Substantia nigra (tissue), 51 donors: ENCODE measurements at places on chromosomes 1 and 21.

- no peak for DNase-seq
These were observed 302.0 kb downstream of the SIPA1L2 start for GRCh38 chr1:232327899-232328298.

DNA sequence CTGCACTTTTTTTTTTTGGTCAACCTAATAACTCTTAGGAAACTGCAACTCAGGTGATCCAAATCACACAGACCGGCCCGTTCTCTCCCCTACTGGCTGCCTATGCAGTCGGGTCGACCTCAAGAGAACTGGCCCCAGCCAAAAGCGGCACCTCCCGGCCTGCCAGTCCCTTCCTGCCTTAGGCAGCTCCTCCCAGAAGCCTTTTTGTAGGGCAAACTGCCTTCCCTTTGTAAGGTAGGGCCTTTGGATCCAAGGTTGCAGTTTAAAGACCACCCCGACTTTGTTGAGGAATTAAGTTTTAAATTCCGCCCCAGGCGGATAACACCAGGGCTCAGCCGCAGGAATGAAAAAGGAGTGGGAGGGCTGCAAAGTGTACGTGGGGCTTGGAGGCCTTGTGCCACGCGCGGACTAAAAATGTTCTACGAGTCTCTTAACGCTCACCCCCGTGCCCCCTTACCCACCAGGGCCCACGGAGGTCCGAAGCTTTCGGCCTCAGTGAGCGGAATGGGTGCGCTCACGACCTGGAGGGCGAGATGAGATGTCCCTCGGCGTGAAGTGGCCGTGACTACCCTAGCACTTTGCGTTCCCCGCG lies 642 bp upstream of the ST3GAL3 start:
- DNase-seq, result no peak

- DNase-seq, result no peak
These were observed 106.7 kb upstream of the C21orf91 start for GRCh38 chr21:17925899-17926298.

DNA sequence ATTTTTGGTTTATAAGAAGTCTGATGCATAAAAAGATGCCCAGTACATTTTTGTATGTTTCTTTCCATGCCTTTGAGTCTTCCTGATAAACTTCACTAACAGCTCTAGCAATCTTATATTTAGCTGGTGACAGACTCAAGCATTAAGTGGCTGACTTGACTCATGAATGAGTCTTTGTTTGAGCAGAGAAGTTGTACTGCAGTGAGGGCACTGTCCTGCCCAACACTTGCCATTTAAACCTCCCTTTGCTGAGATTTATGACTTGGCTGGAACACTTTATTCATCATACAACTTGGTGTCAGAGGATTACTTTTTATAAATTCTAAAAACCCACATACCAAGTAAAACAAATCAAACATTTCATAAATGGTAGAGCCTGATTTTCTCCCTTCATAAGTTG lies 14.6 kb upstream of the CAMSAP2 start:
- DNase-seq, result no peak

DNA sequence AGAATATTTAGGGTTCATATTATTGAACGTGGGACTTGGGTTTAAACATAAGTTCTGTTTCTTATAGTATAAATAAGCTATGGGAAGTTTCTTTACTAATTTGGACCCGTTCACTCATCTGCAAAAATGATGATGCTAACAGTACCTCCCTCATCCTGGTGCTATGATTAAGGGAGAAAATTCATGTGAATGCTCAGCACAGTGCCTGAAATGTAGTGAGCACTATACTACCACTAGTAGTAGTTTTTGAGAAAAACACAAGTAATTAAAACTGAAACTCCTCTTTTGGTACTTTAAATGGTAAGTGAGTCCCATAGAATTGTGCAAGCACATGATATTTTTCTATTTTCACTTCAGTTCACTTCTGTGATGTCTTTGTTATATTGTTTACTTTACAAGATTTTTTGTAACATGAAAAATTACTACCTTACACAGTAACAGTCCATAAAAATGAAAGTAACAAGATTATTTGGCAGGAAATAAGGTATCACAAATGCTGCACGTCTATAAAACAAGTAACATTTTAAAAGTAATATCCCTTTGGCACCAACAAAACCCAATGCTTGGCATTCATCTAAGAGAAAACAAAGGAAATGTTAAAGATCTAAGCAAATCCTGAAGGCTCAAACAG lies 11.3 kb upstream of the PTPRC start:
- DNase-seq, result no peak

- DNase-seq, result no peak
These were observed 101.1 kb downstream of the UBIAD1 start for GRCh38 chr1:11373895-11374747.

- no peak for DNase-seq
These were observed 4.1 kb downstream of the OLFML3 start for GRCh38 chr1:113983391-113983790.

- DNase-seq, result no peak
These were observed 612.9 kb upstream of the USP24 start for GRCh38 chr1:55828044-55828443.

DNA sequence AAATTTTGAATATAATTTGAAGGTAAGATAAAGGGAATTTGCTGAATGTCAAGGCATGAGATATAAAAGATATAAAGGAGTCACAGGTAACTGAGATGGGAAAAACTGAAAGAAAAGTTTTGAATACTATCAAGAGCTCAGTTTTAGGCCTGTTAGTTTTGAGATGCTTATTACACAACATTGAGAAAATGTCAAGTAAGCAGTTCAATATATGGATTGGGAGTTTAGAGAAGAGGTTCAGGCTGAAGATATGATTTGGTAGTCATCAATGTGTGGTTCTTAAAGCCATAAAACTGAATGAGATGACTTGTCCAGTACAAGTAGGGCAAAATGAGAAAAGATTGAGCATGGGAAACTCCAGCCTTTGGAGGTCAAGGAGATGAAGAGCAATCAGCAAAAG lies 4.7 kb upstream of the RNPC3 start:
- no peak for DNase-seq

DNA sequence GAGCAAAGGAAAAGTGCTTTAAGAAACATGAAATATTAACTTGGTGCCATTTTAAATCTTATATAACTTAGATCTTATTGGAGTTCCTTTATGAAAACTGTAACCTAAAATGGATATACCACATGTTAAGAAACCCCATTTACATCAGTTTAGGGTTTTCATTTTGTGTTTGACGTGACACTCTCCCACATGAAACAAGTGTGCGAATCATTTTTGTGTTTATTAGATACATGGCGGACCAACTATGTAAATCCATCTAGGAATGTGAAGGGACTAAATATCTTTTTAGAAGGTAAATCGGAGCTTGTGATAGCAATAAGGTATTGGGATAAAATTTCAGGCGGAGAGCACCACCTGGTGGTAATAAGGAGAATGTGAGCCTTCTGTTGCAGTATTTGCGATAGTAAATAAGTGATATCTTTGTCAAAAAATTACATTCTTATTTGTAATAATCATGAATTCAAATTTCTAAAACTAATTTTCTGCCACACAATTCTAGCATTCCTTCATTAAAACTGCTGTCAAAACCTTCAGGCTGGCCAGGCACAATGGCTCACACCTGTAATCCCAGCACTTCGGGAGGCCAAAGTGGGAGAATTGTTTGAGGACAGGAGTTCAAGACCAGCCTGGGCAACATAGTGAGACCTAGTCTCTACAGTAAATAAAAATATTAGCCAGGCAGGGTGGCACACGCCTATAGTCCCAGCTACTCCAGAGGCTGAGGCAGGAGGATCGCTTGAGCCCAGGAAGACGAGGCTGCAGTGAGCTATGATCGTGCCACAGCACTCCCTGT lies 31.3 kb downstream of the SMAP2 start:
- no peak for DNase-seq
